ENCODE measurements at places on chromosomes 12 and 14. TPM values are rescaled to one million over a fixed set of nuclear protein-coding genes. Genes with fewer than 3 reads are reported as not detected.

The CNIH1 gene
- polyA plus RNA-seq = 61.8 TPM

The CPNE8 gene
- polyA plus RNA-seq = 3.1 TPM

The C12orf50 gene
- not detected for polyA plus RNA-seq

The HSPB8 gene
- polyA plus RNA-seq = not detected

The NINJ2 gene
- 42.3 TPM for polyA plus RNA-seq

The CD69 gene
- polyA plus RNA-seq = 240 TPM

The SLC38A4 gene
- polyA plus RNA-seq = not detected

The TEX52 gene
- polyA plus RNA-seq = not detected

The ANG gene
- not detected for polyA plus RNA-seq
